ENCODE measurements at places on chromosomes 2 and 18.

- DNase-seq: no peak
Measured at GRCh38 chr2:9547262-9547991, 8.2 kb downstream of the ADAM17 start.

DNA sequence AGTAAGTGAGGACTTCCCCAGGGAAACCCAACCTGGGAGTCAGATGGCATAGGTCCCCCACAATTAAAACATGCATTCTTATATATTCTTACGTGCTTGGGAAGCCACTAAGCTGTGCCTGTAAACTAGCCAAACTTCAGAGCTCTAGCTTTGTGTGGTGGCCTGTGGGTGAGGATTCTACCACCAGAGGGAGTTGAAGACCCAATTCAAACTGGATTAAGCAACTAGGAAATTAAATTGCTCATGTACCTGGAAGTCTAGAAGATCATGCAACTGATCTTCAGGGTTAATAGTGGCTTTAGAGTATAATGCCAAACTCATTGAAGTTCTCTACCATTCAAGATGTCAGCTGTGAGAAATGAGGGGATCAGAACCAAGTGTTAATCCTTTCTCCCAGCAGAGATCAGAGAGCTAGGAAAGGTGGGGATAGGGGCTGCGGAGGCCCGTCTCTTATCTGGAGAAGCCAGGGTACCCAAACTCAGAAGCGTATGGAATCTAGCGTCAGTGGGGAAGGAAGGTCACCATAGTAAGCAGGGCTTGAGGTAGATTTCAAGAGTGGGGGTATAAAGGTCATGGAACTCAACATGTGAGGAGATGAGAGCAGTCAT, 53.2 kb upstream of the CCDC85A start:
- DNase-seq: no peak

DNA sequence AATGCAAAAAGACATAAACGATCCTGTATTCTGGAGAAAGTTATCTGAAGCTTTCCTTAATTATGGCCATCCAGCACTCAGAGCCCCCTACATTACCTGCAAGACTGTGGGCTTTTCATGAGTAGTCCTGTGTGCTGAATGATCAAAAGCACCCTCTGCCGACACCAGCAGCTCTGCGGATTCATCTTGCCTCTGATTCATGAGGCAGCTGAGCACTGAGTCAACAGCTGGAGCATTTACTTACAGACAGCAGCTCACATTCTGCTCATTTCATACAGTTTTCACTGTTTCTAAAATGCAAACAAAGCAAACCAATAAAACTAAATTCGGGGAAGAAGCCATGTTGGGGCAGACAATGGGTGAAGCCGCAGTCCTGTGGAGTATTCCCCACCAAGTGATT, 886.5 kb downstream of the CNTNAP5 start:
- no peak for DNase-seq

DNA sequence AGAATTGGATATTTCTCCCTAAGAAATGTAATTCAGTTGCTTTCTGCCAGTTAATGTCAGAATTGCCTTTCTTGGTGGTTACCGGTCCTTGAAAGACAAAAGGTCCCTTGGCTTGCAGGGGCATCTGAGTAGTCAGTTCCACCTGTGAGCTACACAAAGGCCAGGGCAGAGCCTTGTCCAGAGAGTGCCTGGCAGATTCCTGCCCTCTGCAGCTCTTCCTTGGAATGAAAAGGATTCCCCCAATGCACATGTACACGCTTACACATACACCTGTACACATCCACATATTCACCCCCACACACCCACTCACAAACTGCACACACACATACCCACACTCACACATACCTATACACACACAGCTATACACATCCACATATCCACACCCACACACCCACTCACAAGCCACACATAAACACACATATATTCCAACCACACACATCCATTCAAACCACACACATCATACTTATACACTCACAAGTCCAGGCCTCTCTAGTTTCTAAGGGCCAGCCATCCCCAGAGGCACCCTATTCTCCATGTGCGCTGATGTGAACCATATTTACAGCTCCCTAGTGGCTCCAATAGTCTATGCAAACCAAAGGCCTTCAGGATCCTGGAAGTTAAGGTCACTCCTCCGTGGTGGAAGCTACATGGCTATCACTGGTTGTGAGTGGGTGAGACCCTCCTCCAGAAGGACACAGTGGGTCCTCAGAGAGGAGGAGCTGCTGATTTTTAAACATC, 9.6 kb downstream of the CYRIA start:
- DNase-seq: no peak

GRCh38 chr2:113173542-113174375, at the start of gene PSD4:
Gene PSD4, plus strand, starts transcription at chr2:113173971. Its CDS starts 8,486 bp downstream, at chr2:113182457.
- DNase-seq: no peak

All from NCI-H2227 treated with DMSO at 0.1 percent for 48 hours (cell line).